SHP77 (cell line): ENCODE measurements at places on chromosomes 5 and 9.

DNA sequence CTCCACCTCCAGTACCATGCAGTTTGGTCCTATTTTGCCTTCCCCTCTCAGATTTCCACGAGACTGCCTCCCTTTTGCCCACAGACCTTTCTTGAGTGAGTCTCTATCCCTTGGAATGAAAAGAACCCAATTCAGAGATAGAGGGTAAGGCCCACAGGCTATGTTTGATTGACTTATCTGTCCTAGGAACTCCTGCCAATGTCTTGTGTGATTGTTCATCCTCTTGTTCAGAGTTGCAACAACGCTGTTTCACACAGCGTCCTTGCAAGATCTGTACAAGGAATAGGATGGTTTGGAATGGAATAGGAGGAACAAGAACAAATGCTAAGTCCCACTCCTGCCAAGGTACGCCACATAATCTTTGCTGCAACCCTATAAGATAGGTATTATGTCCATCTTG is 142.2 kb upstream of the ABCA1 start:
- DNase-seq: no peak

- peak; percentile 40 for DNase-seq
These were observed 51.3 kb downstream of the SNX24 start for GRCh38 chr5:122896598-122897282.

GRCh38 chr9:115398996-115399395 is 281.0 kb upstream of the TNC start:
- DNase-seq: no peak

DNA sequence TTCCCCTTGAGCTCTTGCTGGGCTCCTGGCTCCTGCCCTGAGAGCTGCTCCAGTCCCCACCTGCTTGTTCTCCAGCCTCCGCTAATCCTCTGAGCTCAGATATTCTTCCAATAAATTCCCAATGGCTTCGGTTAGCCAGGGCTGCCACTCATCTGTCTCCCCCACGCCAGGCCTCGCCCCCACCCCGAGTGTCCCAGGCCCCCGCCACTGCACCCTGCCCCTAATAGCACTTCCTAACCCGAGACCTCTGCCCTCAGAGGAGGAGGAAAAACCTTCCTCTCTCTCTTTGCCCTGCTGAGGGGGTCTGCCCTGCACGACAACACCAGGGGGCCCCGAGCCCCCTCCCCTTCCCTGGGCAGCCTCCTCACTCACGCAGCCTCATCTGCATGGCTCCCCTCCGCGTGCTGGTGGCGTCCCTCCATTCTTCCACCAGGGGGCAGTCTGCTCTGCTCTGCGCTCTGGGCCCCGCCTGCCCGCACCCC is 5.4 kb upstream of the LCN15 start:
- no peak for DNase-seq

- DNase-seq: no peak
These were observed 76.1 kb upstream of the ADAMTS2 start for GRCh38 chr5:179421144-179421901.

DNA sequence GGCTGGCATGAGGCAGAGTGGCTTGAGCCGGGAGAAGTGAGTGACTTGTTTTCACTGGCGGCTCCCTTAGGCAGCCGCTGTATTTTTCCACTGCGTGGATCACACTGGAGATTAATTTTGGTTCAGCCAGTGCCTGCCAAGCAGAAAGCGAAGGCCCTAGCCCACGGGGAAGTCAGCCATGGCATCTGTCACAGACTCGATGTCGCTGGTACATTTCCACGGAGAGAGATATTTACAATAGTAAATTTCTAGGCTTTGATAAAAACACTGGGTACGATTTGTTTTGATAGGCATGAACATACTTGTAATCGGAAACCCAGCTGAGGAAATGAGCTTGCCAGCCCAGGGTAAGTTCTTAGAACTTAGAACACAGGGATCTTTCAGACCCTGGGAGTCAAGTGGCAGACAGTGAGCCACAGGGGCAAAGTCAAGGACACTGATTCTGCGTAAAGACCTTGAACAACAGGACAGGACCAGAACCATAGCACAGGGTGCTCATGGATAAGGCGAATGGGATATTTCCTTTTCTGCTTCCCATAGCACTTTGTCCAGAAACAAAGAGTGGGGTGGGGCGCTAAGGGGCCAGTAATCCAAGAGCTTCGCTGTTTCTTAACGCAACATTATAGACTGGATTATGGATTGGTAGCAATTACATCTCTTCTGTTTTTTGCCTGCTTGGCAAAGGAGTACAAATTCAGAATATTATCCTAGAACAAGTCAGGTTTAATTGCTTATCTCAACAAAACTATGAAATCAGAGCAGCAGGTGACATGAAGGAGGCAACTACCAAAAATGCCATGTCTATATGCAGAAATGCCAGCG is 4.5 kb downstream of the DUSP1 start:
- peak; percentile 44 for DNase-seq

- DNase-seq: no peak
These were observed 19.8 kb downstream of the EPB41L4B start for GRCh38 chr9:109301012-109301411.

- DNase-seq: no peak
These were observed 90.4 kb downstream of the CARTPT start for GRCh38 chr5:71809446-71809845.

- no peak for DNase-seq
These were observed 164.8 kb downstream of the EPB41L4A start for GRCh38 chr5:112254303-112254702.

DNA sequence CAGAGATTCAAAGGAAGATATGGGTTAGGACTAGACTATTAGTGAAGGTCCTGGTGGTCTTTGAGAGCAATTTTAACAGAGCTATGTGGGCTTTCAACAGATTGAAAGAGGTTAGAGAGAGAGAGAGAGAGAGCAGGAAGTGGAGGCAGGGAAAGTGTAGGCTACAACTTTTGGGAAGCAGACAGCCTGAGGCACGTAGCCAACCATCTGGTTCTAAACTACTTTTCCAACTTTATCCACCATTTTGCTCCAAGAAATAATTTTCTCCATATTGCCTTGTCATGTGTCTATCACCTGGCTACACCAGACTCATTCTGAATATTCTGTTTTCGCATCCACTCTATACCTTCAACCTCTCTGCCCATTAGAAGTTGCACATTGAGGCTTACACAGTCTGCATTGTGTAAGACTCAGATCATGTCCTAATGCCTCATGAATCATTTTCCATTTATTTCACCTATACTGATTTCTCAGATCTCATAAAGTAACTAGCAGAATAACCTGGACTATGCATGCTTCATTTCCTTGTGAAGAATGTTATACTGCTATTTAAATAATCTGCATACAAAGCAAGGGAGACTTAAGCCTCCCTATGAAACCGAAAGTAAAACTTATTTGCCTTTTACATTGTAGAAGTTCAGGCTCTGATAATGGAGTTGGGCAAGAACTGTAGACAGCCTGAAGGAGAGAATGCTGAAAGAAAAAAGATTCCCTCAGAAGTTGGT is 235.6 kb downstream of the ELAVL2 start:
- no peak for DNase-seq

GRCh38 chr9:113368348-113368981 is 8.3 kb downstream of the HDHD3 start:
- DNase-seq: no peak

- no peak for DNase-seq
These were observed 276.3 kb downstream of the PSAT1 start for GRCh38 chr9:78573205-78573604.

DNA sequence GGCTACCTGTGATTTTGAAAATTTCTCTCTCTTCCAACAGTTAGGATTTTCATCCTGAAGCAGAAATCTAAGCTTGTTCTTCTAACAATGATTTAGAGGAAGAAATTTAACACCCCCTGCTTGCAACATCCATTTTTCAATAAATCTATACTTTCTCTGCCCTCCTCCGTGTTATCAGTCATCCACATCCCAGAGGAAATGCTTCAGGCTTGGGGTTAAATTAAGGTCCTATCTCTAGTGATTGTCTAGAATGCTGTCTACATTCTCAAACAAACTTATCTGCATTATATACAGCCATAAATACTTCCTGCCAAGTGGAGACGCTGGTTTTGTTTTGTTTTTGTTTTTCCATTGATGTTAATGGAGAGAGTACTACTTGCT is 371.0 kb downstream of the CSNK1G3 start:
- no peak for DNase-seq

DNA sequence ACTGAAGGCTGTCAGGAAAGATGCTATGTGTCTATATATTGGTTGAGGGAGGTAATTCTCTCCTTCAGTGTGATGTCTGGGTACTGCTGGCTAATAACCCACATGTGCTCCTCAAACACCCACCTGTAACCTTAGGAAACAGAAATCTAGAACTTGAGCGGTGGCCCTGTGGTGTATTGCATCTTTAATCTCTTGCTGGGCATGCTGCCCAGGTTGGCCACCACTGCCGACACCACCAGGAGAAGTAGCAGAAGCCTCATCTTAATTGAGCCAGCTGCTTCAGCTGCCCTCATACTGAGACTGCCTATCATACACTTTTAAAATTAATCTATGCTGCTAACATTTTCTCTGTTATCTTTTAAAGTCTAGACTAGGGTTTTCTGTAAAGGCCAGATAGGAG is 103.5 kb upstream of the C5orf63 start:
- DNase-seq: peak; percentile 5

DNA sequence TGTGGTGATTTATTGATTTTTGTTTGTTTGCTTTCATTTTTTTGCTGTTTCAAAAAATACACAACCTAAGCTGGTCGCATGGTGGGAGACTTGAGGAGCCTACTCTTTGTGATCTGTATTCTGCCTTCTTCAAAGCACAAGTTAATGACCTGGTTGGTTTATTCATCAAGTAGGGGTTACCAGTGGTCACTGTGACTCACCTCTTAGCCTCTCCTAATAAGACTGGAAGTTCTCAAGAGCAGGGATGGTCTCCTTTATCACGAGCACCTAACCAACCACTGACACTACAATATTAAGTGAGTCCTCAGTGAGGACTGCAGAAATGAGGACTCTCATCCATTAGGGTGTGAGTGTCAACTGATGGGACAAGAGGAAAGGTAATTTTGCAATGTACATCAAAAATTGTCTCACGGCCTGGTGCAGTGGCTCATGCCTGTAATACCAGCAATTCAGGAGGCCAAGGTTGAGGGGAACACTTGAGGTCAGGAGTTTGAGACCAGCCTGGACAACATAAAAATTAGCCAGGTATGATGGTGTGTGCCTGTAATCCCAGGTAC is 13.6 kb upstream of the MTMR12 start:
- no peak for DNase-seq

GRCh38 chr5:60779466-60779865 is 64.6 kb downstream of the ELOVL7 start:
- DNase-seq: no peak

DNA sequence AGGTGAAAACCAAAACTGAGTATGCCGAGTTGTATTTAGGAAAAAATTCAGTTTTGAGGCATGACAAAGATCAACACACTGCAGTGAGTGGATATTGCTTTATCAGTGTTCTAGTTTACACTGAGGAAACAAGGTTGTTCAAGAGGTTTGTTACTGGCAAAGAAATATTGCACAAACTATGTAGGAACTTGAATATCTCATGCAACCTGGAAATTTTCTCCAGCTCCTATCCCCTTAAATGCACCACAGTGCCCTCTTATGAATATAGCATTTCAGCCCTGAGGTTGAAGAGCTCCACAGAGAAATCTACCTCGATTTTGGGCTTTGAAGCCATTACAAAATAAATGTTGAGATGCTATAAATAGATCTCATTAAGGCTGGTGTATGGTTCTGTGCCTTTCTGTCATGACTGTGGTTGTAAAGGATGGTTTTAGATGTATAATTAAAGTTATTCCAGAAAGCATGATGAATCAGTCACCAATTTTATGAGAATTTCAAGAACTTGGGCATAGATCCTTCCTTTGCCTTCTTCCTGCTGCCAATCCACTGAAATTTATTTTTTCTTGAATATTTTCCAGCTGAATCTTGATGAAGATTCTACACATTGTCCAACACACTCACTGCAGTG is 159.3 kb downstream of the SPATA31D1 start:
- DNase-seq: no peak

GRCh38 chr9:136963341-136963740 is 11.3 kb downstream of the LCN12 start:
- no peak for DNase-seq

GRCh38 chr5:80082281-80082680 is 47.1 kb downstream of the THBS4 start:
- no peak for DNase-seq

GRCh38 chr5:127229185-127229889 is 61.3 kb upstream of the MEGF10 start:
- DNase-seq: peak; percentile 46

DNA sequence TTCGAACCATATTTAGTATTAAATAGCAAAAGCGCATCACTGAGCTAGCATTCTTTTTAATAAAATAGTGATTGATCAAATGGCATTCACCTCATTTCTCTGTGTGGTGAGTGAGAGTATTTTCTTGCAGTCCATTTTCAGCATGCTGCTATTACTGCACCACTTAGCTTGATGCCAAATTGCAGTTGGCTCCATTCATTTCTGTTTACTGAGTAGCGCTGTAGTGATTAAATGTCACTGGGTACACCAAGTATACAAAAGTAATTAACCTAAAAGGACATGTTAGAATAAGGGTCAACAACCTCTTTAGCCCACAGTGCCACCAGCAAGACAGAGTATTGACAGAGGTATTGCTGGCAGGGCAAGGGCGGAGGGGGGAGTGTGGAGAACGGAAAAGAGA is 122.0 kb downstream of the TLE4 start:
- no peak for DNase-seq

- DNase-seq: no peak
These were observed 15.1 kb downstream of the IFNA1 start for GRCh38 chr9:21455320-21455719.

- no peak for DNase-seq
These were observed 28.1 kb upstream of the SYNPO start for GRCh38 chr5:150612405-150612804.

DNA sequence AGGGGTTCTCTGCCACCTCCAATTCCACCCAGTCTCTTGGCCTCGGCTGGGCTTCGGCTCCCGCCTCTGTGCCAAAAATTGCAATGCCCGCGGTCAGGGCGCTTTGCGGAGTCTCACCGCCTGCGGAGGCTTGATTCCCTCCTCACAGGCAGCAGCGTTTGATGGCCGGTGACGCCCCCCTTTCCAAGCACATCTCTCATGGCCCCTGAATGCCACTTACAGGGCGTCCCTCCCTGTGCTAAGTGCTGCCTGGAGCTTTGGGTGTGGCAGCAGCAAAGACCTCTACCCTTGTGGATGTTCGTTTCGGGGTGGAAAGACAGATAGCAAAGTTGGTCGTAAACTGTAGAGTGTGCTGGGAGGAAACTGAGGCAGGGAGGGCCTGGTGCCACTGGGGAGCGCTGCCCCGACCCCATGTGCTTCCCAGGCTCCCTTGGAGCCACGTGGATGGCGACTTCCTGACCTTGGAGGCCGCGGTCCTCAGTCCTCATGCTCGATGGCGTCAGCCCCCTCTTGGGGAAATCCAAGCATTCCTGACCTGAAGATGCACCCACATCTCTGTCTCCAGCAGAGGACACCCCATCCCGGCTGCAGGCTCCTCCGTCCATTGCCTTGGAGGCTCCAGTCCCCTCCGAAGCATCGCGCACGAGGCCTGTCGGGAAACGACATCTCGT is 249.2 kb upstream of the IRX4 start:
- DNase-seq: no peak

GRCh38 chr5:126801992-126802294 is 25.0 kb downstream of the LMNB1 start:
- DNase-seq: no peak
